ENCODE measurements at places on chromosomes 2 and 18. TPM values are rescaled to one million over a fixed set of nuclear protein-coding genes. Genes with fewer than 3 reads are reported as not detected.

Gene TM4SF20
- total RNA-seq = not detected

Gene COQ10B
- 23.4 TPM for total RNA-seq

Gene RAD51AP2
- total RNA-seq = not detected

Gene FZD7
- 0.75 TPM for total RNA-seq

Gene OSR1
- total RNA-seq = not detected

Gene GMPPA
- total RNA-seq = 36.9 TPM

Gene IL36B
- not detected for total RNA-seq

Gene UGT1A6
- total RNA-seq = not detected
